Myocyte (in vitro differentiated cells): ENCODE measurements at places on chromosomes 1 and 21. TPM values are rescaled to one million over a fixed set of nuclear protein-coding genes. Genes with fewer than 3 reads are reported as not detected.

Gene NR5A2
- not detected in 2 replicates for total RNA-seq

Gene NR0B2
- total RNA-seq: not detected in 2 replicates

Gene S100A6
- 423 and 449 TPM in 2 replicates for total RNA-seq

Gene CCDC28B
- total RNA-seq: 65.3 and 89.7 TPM in 2 replicates

Gene TMPRSS15
- 0.05 TPM in 1 of 2 replicates, not detected in the other for total RNA-seq

Gene UMODL1
- total RNA-seq: not detected in 2 replicates

Gene NPR1
- not detected in 2 replicates for total RNA-seq

Gene SPRR1B
- total RNA-seq: not detected in 2 replicates

Gene PROX1
- total RNA-seq: 6.7 and 8.5 TPM in 2 replicates

Gene SLFNL1
- total RNA-seq: 0.05 and 0.27 TPM in 2 replicates
